ENCODE measurements at places on chromosomes 5 and 9.

DNA sequence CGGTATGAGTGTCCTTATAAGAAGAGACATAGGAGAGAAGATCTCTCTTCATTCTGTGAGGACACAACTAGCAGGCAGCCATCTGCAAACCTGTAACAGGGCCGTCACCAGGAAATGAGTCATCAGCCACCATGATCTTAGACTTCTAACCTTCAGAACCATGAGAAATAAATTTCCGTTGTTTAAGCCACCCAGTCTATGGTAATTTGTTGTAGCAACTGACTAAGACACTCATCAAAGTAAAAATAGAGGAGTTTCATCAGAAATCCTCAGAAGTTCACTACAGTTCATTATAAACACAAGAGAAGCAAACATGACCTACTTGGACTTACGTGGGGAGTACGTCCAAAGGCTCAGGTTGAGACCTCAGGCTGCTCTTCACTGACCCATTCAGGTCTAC, 357.7 kb downstream of the SEMA5A start:
- no peak for DNase-seq

- DNase-seq, result no peak
Observed at GRCh38 chr5:119354537-119355243, 1.1 kb upstream of the TNFAIP8 start.

GRCh38 chr9:92324889-92325268, 271 bp downstream of the NOL8 start:
- no peak for DNase-seq

- no peak for DNase-seq
Observed at GRCh38 chr5:122114501-122114900, 14.8 kb upstream of the ZNF474 start.

DNA sequence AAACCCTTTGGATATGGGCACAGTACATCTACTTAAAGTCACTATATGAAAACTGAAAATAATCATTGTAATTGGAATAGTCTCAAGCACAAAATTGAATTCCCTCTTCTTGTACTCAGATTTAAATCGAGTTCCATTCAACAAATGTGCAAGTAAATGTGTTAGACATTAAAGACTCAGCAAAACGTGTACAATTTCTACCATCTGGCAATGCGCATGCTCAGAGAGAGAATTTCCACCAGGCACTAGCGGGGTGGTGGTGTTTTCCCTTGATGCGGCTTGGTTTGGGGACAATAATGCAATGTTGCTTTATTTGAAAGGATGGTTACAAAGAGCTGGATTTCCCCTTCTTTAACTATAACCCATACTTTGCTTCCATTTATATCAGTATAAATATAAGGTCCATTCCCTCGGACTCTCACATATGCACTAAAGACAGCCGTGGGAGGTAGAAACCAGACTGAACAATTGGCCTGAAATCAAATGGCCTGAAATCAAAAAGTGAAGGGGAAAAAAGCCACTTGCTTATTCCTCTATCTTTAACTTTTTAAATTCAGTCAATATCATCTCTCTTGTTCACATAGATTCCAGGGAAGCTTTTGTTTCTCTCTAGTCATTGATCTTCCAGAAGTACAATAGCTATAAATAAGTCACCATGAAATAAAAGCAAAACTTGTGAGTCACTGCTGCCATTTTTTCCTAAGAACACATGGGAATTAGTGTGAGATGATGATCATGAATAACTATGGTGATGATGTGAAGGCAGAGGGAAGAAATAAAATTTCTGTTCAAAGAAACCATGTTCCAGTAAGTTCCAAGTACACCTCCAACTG, 59.2 kb downstream of the ADAMTS12 start:
- no peak for DNase-seq

DNA sequence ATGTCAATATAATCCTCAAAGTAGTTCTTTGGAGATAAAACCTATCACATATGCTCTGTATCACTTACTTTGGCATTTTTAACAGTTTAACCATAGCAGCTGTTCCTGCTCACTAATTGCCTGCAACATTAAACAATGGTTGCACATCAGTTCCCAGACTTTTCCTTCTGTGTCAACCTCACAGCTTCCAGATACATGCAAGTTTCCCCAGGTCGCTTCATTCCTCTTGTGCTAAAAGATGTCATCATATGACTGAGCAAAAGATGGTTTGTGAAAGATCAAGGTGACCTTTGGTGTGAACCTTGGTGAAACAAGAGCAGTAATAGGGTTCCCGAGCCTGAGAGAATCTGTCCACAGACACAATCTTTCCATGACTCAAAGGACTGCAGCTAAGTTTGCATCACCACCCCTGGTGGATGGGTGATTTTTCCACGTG, 500.4 kb upstream of the PAPPA start:
- no peak for DNase-seq

DNA sequence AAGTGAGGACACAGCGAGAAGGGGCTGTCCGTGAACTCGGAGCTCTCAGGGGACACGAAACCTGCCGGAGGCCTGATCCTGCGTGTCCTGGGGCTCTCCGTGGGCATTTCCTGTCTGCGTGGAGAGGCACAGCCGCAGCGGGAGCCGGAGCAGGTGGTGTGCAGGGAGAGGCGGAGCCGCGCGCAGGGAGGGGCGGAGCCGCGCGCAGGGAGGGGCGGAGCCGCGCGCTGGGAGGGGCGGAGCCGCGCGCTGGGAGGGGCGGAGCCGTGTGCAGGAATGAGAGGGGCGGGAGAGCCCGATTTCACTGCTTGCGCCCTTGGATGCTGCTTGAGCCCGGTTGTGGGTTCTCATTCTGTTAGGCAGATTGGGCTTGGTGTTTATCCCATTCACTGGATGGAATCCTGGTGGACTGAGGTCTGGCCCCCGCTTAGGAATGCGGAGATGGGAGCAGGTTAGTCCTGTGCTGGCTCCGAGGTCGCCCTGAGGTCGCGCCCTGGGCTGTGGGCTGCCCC, 26.7 kb downstream of the NDUFS6 start:
- no peak for DNase-seq

GRCh38 chr5:108386345-108387061, 4.6 kb upstream of the FBXL17 start:
- DNase-seq, result no peak
